ENCODE measurements at places on chromosomes 12 and 14.
A peak's percentile ranks its signal among the peaks of the same experiment; 100 is the strongest.

- DNase-seq = no peak
These were observed 19.0 kb downstream of the PRPF40B start for GRCh38 chr12:49642370-49642802.

- no peak for DNase-seq
These were observed 152.3 kb downstream of the MON2 start for GRCh38 chr12:62618930-62619329.

DNA sequence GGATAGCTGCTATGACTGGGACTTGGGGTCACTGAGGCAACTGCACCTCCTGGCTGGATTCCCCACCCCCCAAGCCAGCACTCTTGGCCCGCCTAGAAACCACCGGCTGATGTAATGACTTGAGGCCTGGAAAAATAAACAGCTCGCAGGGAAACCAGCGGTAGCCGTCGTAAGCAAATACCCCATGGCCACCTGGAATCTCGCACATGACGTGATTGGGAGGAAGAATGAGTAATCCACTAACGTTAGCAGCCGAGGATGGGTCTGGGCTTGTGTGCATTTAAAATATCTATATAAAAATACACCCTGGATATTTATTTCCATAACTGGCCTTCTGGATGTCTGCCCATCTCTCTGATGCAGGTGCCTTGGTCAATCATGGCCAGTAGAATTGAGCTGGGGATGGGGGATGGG, 120.1 kb downstream of the SMOC1 start:
- DNase-seq = no peak

DNA sequence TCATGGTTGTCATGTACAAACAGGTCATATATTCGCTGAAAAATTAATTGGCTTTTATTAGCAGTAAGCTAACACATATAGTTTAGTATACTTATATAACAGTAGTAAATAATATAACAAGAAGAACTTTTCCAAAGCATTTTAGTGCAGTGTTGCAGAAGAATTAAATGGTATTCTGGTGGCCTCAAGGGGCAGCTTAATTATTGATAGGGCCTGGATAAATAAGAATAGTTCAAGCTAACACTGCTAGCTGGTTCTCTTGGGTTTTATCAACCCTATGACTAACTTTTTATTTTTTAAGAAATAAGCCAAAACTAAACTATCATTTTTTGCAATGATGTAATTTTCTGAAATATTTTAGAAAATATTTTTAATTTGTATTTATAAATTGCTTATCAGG, 152.1 kb downstream of the SRGAP1 start:
- DNase-seq = no peak

- DNase-seq = no peak
These were observed 249.9 kb downstream of the ALX1 start for GRCh38 chr12:85529896-85530295.

GRCh38 chr12:95200128-95200894, 17.0 kb downstream of the FGD6 start:
- DNase-seq = no peak

- no peak for DNase-seq
These were observed 44.0 kb upstream of the RPH3A start for GRCh38 chr12:112747501-112747900.

GRCh38 chr12:88325076-88325815, 183.1 kb downstream of the TMTC3 start:
- DNase-seq = no peak

GRCh38 chr12:779745-780734, 27.7 kb downstream of the WNK1 start:
- no peak for DNase-seq

DNA sequence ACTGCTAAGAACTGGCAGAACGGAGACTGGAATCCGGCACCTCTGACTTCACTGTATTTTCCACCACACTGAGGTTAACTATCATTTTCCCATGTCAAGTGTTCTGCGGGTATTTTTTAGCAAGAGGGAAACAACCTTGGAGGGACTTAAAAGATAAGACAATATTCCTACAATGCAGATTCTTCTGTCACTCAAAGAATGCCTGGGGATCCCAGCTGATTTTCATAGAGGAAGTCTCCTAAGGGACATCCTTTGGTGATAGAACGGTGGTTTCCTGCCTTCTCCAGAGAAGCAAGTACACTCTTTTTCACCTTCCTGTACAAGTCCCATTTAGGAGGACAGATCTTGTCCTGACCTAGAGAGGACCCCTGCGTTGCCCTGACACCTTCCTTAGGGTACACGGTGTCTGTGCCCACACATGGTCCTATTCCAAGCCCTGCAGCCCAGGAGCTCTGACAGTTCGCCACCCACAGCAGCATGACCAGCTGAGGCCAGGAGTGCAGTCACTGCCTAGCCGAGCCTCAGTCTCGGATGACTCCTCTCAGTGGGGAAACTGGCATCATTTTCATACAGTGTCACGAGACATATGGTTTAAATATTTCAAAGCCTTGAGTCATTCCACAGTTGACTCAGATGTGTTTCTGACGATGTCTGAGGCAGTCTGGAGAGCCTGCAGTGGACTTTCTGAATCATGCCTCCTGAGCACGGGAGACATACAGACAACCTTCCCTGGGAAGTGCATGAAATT, 181.3 kb upstream of the FKBP4 start:
- no peak for DNase-seq

DNA sequence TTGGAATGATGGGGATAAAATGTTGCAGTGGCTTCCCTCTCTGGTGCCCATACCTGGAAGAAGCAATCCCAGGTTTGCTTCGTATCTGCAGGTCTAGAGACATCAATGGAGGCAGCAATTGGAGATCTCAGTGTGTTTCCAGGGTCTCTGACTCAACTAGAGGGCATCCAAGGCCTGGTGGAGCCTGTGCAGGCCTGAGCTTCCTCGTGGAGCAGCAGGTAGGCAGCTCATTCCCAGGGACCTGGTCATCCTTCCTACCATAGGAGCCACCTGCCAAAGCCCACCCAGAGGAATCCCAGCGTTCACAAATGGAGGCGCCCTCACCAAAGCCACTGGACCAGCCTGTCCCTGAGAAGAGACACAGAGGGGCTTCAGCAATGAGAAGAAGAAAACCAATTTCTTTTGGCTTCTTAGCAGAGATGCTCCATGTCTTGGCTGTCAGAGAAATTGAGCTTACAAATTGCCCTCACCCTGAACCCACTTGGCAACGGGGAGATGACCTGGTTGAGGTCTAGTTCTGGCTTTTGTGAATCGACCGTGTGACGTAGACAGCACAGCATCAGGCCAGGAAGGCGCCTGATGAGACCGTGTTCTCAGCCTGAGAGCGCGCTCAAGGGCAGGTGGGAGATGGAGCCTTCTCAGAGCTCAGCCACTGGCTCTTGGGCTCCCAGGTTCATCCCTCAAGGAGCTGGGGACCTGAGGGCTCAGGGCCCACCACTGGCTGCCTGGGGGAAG, 283.6 kb downstream of the DPF3 start:
- DNase-seq = no peak

DNA sequence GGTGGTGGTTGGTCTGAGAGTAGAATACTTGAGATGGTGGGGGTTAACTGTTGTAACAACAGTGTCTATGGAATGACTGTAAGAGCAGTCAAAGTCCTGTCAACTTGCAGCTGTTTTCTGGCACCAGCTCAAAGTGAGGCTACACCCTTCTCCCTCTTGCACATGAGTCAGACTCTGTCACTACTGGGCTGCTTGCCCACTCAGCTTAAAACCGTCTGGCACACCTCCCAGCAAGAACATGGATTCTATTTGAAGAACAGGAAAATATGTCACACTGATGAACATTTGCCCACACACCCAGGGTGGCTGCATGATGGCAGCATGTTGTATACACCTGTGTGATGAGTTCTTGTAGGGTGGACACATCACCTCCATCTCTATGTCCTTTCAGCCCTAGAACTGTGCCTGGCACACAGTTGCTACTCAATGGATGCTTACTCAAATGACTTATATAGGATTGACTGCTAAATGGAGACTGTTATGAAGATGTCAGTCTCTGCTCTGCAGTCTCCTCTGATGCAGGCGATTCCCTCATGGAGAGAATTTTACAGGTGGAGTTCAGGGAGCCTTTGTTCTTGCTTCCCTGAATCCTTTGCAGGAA, 19.3 kb upstream of the SERPINA6 start:
- DNase-seq = no peak

DNA sequence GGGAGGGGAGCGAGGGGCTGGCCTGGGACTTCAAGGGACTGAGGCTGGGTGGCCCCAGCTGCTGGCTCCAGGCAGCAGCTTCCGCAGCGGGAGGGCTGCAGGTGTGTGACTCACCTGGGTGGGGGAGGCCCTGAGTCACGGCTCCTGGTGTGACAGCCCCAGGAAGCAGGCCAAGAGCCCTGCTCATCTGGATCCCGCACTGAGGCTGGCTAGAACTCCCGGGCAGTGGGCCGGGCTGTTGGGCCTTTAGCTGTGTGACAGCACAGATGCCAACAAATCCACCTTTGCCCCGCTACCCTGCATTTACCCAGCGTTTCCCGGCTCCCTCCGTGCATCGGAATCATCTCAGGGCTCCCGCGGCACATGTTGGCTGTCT, 180.0 kb upstream of the PRMT8 start:
- no peak for DNase-seq

- peak; percentile 2 for DNase-seq
These were observed 527.2 kb downstream of the NRXN3 start for GRCh38 chr14:78697341-78697740.

DNA sequence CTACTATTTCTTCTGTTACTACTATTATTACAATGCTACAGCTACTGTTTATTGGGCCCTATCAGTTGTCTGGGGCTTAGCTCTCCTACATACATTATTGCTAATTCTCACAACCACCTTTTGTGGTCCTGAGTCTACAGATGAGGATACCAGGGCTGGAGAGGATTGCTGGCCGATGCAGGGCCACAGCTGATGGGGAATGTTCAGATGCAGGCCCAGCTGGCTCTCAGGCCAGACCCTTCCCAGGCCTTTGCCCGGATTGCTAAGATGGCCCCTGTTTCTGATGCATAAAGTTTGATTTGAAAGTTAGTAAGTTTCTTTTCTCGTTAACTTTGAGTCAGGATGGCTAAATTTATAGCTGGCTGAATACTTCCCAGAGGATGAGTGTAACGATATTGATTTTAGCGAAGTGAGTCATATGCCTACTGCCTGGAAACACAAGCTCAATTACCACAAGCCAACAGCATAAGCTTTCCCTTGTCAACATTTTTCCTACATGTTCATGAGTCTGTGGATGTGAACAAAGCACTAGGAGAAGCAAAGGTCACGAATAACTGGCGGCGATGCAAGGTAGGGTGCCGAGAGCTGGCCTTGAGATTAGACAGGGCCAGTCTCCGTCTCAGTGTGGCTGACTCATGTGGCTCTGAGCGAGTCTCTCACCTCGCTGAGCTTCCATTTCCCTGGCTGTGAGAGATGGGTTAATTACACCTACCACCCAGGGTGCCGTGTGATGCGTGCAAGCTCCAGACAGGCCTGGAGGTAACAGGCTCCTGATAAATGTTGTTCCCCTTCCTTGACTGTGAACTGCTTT, 111.0 kb downstream of the BEGAIN start:
- no peak for DNase-seq

DNA sequence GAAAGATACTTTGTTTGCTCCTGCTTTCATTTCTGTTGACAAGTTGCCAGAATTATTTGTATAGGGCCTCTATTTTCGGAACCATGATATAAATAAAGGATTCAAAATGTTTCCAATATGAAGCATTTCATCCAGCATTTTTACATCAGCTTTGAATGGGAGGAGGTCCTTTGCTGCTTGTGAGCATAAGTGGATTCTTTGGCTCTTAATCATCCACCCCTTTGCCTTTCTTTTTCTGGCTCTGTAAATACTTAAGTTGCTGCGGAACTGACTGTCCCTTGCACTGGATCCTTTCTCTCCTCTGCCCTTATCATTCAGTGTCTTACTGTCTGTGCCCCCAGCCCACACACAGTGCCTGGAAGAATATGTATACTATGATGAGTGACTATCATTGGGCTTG, 357.3 kb upstream of the RGS6 start:
- no peak for DNase-seq

DNA sequence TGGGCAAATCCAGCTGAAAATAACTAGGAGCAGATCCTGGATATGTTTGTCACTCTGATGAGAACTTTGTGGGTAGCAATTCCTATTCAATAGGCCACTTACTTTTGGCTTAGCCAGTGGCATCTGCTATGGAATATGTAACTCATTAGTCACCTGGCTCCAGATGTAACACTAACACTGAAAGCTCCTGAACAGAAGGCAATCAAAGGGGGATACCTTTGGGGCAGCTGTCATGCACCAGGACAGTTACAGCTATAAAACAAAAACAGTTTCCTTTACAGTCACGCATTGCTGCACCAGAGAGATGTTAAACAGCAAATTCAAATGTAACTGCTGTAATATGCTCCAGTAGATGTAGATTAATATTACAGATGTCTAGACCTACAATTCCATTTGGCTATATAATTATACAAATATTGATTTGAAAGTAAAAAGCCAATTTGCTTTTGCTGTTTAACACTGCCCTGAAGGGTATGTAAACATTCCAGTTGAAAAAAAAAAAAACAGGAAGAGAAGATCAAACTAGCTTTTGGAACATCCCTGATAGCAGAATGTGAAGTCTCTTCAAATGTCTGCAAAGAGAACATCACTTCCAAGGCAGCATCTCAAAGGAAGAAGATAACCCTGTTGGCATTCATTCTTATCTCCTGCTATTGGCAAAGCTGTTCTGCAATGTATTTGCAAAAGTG, 18.4 kb downstream of the RACGAP1 start:
- DNase-seq = no peak

DNA sequence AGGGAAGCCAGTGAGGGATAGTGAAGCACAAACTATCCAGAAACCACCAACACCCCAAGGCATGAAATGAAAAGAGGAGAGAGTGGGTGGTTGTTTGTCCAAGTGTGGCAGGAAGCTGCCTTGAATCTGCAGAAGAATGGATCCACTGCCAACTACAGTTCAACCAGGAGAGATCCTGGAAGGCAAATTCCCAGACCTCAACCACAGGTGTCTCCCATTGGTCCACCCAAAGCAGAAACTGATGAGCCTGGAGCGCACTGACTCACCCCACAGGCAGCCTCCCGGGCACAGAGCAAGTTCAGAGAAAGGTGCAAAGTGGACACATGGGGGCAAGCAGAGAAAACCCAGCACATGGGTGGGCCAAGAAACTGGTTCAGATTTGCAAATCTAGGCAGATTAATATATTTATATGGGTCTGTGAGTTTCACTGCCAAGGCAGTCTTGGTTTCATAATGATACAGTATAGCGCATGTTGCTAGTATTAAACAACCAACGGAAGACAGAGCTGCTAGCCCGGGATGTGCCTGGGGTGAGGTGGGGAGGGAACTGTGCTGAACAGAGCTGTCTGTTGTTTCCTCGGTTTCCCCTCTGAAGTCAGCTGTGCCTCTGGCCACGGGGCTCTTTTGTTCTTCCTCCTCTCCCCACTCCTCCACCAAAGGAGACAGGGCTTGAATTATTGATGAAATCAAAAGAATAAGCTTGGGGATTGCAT, 416.2 kb upstream of the CCDC196 start:
- no peak for DNase-seq

- DNase-seq = no peak
These were observed 70.0 kb downstream of the EPS8 start for GRCh38 chr12:15719230-15719629.
